ENCODE measurements at places on chromosomes 5 and 9.

GRCh38 chr9:116494815-116495634, 192.1 kb upstream of the TRIM32 start:
- H3K4me1 ChIP-seq = no peaks in the 10 kb centered on the region
- no peaks in the 10 kb centered on the region for H3K36me3 ChIP-seq
- H3K4me3 ChIP-seq = no peak overlapping the region
- H3K27me3 ChIP-seq = no peaks in the 10 kb centered on the region

GRCh38 chr9:99027443-99027842, 77.5 kb upstream of the TGFBR1 start:
- H3K4me1 ChIP-seq = peaks cover 4% of the 10 kb centered on the region
- no peak overlapping the region for H3K27ac ChIP-seq
- peaks cover 27% of the 10 kb centered on the region for H3K36me3 ChIP-seq
- H3K4me3 ChIP-seq = no peak overlapping the region
- no peak for DNase-seq

GRCh38 chr9:70746316-70746715, 331.9 kb upstream of the KLF9 start:
- H3K36me3 ChIP-seq = no peaks in the 10 kb centered on the region
- no peak overlapping the region for H3K27ac ChIP-seq
- no peaks in the 10 kb centered on the region for H3K4me1 ChIP-seq
- no peak for DNase-seq
- no peak overlapping the region for H3K4me3 ChIP-seq

GRCh38 chr5:219991-220390, 1.9 kb downstream of the SDHA start:
- H3K27me3 ChIP-seq = no peaks in the 10 kb centered on the region
- peaks cover 64% of the 10 kb centered on the region for H3K4me1 ChIP-seq
- H3K27ac ChIP-seq = peak overlapping the region; percentile 13
- no peak for DNase-seq
- peak overlapping the region; percentile 96 for H3K4me3 ChIP-seq

- no peak for DNase-seq
- H3K27ac ChIP-seq = no peak overlapping the region
- H3K27me3 ChIP-seq = no peaks in the 10 kb centered on the region
- H3K36me3 ChIP-seq = no peaks in the 10 kb centered on the region
- H3K4me3 ChIP-seq = no peak overlapping the region
- H3K4me1 ChIP-seq = no peaks in the 10 kb centered on the region
Measured at GRCh38 chr9:97447001-97447400, 35.1 kb downstream of the TDRD7 start.

- H3K36me3 ChIP-seq = peaks cover 82% of the 10 kb centered on the region
- H3K27ac ChIP-seq = no peak overlapping the region
- H3K27me3 ChIP-seq = no peaks in the 10 kb centered on the region
- H3K4me1 ChIP-seq = no peaks in the 10 kb centered on the region
- DNase-seq = no peak
- no peak overlapping the region for H3K4me3 ChIP-seq
Measured at GRCh38 chr9:34010979-34011378, 37.7 kb downstream of the UBAP2 start.

- no peaks in the 10 kb centered on the region for H3K36me3 ChIP-seq
- H3K27me3 ChIP-seq = no peaks in the 10 kb centered on the region
- H3K27ac ChIP-seq = no peak overlapping the region
- no peaks in the 10 kb centered on the region for H3K4me1 ChIP-seq
- H3K4me3 ChIP-seq = no peak overlapping the region
Measured at GRCh38 chr5:54905246-54905795, 80.1 kb downstream of the ESM1 start.

GRCh38 chr9:34592895-34593601, 3.5 kb upstream of the CNTFR start:
- H3K27ac ChIP-seq = peak overlapping the region; percentile 69
- peaks cover 64% of the 10 kb centered on the region for H3K4me1 ChIP-seq
- no peaks in the 10 kb centered on the region for H3K27me3 ChIP-seq
- no peak for DNase-seq
- H3K4me3 ChIP-seq = no peak overlapping the region

- no peak overlapping the region for H3K4me3 ChIP-seq
- H3K36me3 ChIP-seq = no peaks in the 10 kb centered on the region
- no peak overlapping the region for H3K27ac ChIP-seq
Measured at GRCh38 chr5:136015966-136016650, 12.7 kb upstream of the TGFBI start.

DNA sequence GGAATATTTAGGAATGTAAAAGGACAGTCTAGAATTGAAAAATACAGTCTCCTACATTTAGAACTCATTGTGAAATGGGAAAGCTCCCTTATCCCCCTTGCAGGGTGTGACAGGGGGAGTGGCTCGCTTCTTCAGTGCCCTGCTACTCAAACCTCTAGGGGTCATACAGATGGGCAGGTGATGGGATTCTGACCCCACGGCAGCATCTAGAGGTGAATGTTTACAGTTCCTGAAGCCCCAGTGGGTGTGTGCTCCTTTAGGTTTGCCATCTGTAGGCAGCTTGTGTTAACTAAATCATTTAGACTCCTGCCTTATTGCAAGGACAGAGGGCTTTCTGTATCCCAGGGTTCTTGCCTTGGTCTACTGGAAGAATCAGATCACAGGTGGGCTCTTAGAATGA, 271.0 kb upstream of the MPDZ start:
- H3K4me3 ChIP-seq = no peak overlapping the region
- DNase-seq = no peak
- no peak overlapping the region for H3K27ac ChIP-seq
- no peaks in the 10 kb centered on the region for H3K4me1 ChIP-seq

- H3K27me3 ChIP-seq = no peaks in the 10 kb centered on the region
- H3K4me3 ChIP-seq = no peak overlapping the region
- H3K4me1 ChIP-seq = no peaks in the 10 kb centered on the region
- DNase-seq = no peak
Measured at GRCh38 chr5:169921384-169921783, 58.9 kb downstream of the INSYN2B start.

DNA sequence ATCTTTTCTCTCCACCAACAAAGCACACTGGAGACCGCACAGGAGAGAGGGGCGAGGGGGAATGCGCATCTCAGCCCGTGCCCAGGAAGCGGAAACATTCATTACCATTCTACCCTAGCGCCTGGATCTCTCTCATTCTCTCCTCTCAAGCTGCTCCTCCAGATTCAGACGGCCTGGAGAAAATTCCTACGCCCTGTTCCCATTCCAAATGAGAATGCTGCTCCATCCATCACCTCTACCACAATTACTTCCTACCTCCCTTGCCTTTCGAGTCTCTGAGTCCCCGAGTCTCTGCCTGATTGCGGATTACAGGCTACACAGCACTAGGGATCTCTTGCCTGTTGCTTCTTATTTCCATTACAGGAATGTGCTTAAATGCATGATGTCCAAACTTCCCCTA, 6.7 kb downstream of the DDX31 start:
- H3K27me3 ChIP-seq = no peaks in the 10 kb centered on the region
- H3K4me1 ChIP-seq = peaks cover 6% of the 10 kb centered on the region
- H3K4me3 ChIP-seq = no peak overlapping the region
- H3K27ac ChIP-seq = no peak overlapping the region

- H3K36me3 ChIP-seq = no peaks in the 10 kb centered on the region
- H3K4me3 ChIP-seq = no peak overlapping the region
- no peaks in the 10 kb centered on the region for H3K27me3 ChIP-seq
- DNase-seq = no peak
- peaks cover 7% of the 10 kb centered on the region for H3K4me1 ChIP-seq
- no peak overlapping the region for H3K27ac ChIP-seq
Measured at GRCh38 chr9:122820490-122820845, 7.9 kb downstream of the PDCL start.

DNA sequence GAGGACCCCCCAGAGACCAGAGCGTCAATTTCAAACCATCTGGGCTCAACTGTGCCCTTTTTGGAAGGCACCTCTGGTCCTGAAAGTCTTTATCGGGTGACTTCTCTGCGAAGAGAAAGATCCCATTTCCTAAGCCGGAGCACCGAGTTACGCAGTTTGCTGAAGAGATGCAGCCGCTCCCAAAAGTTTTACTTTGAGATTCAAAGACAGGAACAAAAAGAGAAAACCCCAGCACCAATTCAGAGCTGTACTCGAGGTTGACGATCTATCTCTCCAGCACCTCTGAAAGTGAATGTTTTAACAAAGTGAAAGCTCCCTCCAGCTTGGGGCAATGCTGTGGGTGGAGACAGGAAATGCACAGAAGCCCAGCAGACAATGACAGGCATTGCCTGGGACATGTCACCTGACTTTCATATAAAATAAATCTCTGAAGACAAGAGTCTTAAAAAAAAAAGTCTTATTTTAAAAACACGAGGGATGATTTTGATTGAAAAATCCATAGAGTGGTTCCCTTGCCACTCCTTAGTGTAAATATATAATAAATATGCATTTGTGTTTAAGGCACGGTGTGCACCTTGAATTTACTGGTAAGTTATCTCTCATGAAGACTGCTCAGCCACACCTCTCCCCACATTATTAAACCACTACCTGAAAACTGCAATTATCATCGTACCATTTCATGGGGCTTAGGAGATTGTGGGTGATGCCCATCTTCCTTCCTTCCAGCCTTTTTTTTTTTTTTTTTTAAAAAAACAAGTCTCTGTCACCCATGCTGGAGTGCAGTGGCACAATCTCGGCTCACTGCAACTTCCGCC, 79.9 kb downstream of the FNBP1 start:
- peak overlapping the region; percentile 77 for H3K27ac ChIP-seq
- no peaks in the 10 kb centered on the region for H3K36me3 ChIP-seq
- H3K27me3 ChIP-seq = no peaks in the 10 kb centered on the region
- H3K4me3 ChIP-seq = peak overlapping the region; percentile 30
- peaks cover 5% of the 10 kb centered on the region for H3K4me1 ChIP-seq

GRCh38 chr5:137582218-137582617, 83.1 kb upstream of the SPOCK1 start:
- peaks cover 6% of the 10 kb centered on the region for H3K27me3 ChIP-seq
- H3K4me3 ChIP-seq = no peak overlapping the region
- H3K4me1 ChIP-seq = no peaks in the 10 kb centered on the region
- no peak overlapping the region for H3K27ac ChIP-seq
- no peaks in the 10 kb centered on the region for H3K36me3 ChIP-seq

GRCh38 chr5:148825716-148826052, 727 bp upstream of the ADRB2 start:
- H3K27ac ChIP-seq = peak overlapping the region; percentile 91
- peaks cover 56% of the 10 kb centered on the region for H3K4me1 ChIP-seq
- no peaks in the 10 kb centered on the region for H3K36me3 ChIP-seq
- H3K4me3 ChIP-seq = peak overlapping the region; percentile 71

DNA sequence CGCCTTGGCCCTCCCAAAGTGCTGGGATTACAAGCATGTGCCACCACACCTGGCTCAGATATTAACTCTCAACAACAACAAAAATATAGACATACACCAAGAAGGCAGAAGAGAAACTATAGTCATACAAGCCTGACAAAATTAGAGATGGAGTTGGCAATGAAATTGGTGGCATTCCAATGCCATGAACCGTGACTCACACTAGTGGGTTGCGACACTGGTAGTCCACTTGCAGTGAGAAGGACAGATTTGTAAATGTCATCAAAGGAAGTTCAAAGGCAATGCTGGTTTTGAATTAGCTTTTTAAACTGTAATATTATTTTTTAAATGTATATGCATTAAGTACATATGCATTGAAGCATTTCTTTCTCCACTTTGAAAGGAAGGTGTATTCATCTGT, 8.5 kb upstream of the DNAJC25 start:
- H3K27me3 ChIP-seq = no peaks in the 10 kb centered on the region
- no peaks in the 10 kb centered on the region for H3K36me3 ChIP-seq
- peaks cover 8% of the 10 kb centered on the region for H3K4me1 ChIP-seq
- H3K27ac ChIP-seq = no peak overlapping the region

DNA sequence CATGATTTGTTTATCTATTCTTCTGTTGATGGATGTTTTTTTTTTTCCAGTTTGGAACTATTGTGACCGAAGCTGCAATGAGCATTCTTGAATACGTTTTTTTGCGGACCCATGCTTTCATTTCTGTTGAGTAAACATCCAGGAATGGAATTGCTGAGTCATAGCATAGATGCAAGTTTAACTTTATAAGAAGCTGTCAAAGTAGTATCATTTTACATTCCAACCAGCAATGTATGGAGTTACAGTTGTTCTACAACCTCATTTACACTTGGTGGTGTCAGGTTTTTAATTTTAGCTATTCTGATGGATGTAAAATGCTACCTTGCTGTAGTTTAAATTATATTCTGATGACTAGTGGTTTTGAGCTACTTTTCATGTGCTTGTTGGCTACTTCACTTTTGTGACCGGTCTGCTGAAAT, 49.0 kb downstream of the NPR3 start:
- H3K27ac ChIP-seq = no peak overlapping the region
- H3K4me1 ChIP-seq = no peaks in the 10 kb centered on the region
- H3K4me3 ChIP-seq = peak overlapping the region; percentile 17

DNA sequence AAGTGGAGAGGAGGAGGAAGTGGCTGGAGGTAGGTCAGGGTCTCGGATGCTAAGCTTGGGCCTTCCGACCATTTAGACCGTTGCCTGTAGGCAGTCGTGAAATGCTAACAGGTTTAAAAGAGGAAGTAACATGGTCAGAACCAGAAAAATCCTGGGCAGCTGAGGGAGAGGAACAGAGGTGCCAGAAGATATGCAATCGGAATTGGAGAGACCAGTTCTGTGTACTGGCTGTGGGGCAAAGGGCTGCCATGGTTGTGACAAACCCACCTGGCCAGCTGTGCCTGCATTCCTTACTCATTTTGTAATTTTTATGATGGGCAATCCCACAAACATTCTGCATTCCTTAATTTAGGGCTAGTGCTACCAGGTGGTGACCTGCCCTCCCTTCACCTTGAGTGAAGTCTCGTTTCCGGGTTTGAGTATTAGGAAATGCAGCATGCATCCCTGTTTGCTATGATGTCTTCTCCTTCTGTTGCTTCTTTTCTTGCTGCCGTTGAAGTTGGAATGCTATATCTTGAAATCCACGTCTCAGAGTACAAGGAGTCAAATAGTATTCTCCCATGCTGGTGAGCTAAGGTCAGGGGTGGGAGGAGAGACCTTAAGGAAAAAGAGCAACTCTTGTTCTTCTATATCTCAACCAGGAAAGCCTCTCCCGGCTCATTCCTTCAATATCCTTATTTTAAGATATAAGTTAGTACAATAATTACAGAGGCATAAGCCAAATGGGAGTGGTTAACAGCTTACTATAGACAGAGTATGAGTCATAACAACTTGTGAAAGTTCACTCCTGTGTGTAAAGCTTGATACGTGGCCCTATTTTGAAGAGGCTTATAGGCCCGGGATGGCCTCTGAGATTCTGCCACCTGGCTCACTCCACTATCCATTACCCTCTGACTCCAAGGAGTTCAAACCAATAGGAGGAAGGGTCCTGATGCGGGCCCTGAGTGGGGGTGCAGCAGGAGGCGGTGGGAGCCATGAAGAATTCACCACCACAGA, 37.0 kb downstream of the B4GALT1 start:
- peak overlapping the region; percentile 80 for H3K27ac ChIP-seq
- no peak overlapping the region for H3K4me3 ChIP-seq
- H3K36me3 ChIP-seq = peaks cover 91% of the 10 kb centered on the region
- H3K27me3 ChIP-seq = no peaks in the 10 kb centered on the region
- H3K4me1 ChIP-seq = peaks cover 39% of the 10 kb centered on the region

DNA sequence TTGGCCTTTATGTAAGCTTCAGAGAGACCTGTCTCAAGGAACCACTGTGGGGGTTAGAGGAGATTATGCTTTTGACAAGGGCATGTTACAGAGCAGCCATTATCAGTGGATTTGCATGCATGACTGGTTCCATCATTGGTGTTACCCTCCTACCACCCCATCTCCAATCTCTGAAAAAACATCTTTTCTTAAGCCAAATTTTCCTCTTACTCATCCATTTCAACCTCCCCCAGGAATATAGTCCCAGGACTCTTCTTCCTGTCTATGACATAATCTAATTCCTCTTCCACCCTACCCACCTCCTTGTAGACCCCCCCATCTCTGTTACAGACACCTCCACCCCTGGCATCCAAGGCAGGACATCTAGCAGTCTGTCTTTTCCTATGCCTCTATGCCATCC, 33.1 kb upstream of the ADRB2 start:
- H3K36me3 ChIP-seq = no peaks in the 10 kb centered on the region
- H3K4me1 ChIP-seq = peaks cover 26% of the 10 kb centered on the region
- no peak overlapping the region for H3K27ac ChIP-seq
- no peaks in the 10 kb centered on the region for H3K27me3 ChIP-seq
- no peak overlapping the region for H3K4me3 ChIP-seq
